ENCODE measurements at places on chromosomes 7 and 10.
A peak's percentile ranks its signal among the peaks of the same experiment; 100 is the strongest.

DNA sequence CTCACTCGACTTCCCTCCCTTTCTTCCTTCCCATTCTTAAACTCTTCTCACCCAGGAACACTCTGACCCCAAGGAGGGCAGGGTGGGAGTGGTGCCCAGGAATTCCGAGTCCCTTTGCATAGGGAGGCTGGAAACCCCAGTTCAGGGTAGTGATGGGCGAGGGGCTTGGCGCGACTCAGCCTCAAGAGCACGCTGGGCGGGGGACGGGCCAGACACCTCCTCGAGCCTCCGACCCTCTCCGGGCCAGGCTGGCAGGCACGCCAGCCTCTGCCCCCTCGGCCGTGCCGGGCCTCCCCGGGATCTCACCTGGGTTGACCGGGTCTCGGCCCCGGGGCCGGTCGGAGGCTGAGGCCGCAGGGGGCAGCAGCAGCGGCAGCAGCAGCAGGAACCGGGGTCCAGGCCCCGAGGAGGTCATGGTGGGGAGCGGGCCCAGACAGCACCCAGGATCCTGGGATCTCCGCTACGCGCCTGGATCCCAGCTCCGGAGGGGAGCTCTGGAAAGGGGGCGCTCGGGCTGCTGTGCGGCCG, 457 bp downstream of the PLOD3 start:
- no peaks in the 10 kb centered on the region for H3K27me3 ChIP-seq
- peak overlapping the region; percentile 87 for H3K27ac ChIP-seq
- H3K4me3 ChIP-seq = peak overlapping the region; percentile 96
- H3K4me1 ChIP-seq = peaks cover 35% of the 10 kb centered on the region
- peaks cover 21% of the 10 kb centered on the region for H3K36me3 ChIP-seq

DNA sequence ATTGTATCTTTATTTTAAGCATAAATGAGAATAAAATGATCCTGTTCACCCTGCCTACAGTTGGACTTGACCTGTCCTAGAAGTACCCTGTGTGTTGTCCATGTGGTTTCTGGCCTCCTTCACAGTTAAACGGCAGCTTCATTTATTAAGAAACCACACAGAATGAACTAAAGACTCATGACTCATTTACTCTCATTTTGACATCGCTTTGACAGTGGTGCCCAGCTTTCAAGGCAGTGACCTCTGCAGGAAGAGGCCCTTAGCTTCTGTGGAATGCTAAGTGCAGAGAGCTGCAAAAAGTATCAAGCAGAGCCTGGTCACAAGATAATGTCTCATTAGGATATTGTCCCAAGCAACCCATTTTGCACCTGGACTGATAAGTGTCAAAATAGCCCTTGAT, 93.4 kb downstream of the AVL9 start:
- peaks cover 42% of the 10 kb centered on the region for H3K4me1 ChIP-seq
- peak; percentile 27 for DNase-seq
- H3K27me3 ChIP-seq = no peaks in the 10 kb centered on the region
- H3K27ac ChIP-seq = peak overlapping the region; percentile 72

GRCh38 chr10:86730227-86730626, 26.2 kb upstream of the BMPR1A start:
- DNase-seq = no peak
- H3K27ac ChIP-seq = no peak overlapping the region
- H3K27me3 ChIP-seq = peaks cover 8% of the 10 kb centered on the region

DNA sequence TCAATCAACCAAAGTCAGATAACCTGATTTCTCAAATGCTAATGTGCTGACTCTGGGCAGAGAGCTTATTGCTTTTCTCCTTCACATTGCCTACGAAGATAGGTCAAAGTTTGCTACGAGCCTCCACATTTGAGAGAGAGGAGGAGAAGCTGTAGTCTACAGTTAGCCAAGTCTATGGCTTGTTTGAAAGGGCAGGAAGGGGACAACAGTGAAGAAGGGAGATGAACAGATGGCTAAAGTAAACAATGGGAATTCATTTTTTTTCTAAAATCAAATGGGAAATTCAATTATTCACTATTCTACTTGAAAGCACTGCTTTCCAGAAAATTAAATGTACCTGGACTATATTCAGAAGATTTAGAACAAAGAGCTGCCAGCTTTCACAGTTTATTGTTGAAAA, 126.7 kb upstream of the C1QL3 start:
- H3K4me1 ChIP-seq = peaks cover 23% of the 10 kb centered on the region
- no peak for DNase-seq
- no peak overlapping the region for H3K4me3 ChIP-seq
- H3K27ac ChIP-seq = no peak overlapping the region

DNA sequence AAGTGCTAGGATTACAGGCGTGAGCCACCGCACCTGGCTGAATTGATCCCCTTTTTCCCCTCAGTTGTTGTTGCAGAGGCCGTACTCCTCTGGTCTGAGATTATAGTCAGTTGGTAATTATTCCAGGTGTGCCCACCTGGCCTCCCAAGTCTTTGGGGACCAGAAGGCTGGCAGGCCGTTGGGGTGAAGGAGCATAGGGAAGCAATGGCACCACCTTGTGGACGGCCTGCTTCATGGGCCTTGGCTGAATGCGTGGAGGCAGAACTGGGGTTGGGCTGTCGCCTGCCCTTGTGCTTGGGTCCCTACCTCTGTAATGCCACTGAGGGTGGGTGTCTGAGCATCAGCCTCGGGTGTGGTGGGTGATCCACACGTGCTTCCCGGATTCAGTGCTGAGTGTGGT, 125.7 kb downstream of the RGS10 start:
- no peaks in the 10 kb centered on the region for H3K27me3 ChIP-seq
- no peak overlapping the region for H3K4me3 ChIP-seq
- H3K27ac ChIP-seq = no peak overlapping the region
- no peaks in the 10 kb centered on the region for H3K36me3 ChIP-seq
- no peaks in the 10 kb centered on the region for H3K4me1 ChIP-seq
- DNase-seq = peak; percentile 77

DNA sequence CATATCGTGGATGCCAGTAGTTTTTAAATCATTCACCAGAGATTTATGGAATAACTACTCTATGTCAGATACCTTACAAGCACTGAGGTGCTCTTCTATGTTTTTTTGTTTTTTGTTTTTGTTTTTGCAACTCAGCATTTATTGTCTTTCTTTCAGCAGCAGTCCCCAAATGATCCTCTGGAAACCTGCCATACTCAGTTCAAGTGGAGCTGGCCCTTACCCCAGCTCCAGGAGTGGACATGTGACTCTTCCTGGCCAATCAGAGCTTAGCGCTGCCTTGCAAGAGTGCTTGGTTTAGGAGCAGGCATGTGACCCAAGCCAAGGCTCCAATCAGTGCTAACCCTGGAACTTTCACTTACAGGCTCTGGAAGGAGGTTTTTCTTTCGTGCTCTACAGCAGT, 356.6 kb upstream of the ZMIZ1 start:
- H3K27ac ChIP-seq = no peak overlapping the region
- no peak overlapping the region for H3K4me3 ChIP-seq
- H3K36me3 ChIP-seq = no peaks in the 10 kb centered on the region
- H3K27me3 ChIP-seq = peaks cover 3% of the 10 kb centered on the region
- H3K4me1 ChIP-seq = no peaks in the 10 kb centered on the region

DNA sequence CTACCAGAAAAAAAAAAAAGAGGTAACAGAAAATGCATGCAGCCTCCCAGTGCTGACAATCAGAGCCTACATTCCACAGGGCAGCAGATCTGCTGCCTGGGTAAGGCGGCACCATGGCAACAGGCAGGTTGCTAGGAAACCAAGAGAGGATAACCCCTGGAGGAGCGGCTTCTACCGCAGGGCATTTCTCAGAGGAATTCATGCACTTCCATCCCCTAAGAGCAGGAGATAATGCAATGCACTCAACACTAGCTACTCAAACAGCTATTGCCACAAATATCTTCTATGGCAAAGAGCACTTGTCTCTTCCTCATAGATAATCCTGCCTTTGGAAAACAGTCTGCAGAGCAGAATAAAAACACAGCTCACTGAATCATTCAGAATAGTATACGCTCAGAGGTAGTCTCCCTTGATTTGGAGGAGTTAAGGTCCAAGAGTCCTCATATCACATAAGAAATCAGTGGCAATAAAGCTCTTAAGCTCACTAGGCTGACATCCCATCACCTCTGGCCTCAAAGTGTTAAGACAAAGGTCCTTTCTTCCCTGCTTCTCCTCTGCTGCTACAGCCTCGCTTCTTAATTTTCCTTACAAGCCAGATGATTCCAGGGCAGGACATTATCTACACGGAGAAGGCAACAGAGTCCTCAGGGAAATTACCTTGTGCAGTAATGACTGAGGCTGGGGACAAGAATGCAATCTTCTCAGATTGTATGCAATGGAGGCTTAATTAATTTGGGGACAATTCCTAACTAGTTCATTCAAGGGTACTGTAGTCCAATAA, 10.7 kb downstream of the PSAP start:
- peaks cover 33% of the 10 kb centered on the region for H3K4me1 ChIP-seq
- no peak overlapping the region for H3K4me3 ChIP-seq
- DNase-seq = no peak
- no peak overlapping the region for H3K27ac ChIP-seq

DNA sequence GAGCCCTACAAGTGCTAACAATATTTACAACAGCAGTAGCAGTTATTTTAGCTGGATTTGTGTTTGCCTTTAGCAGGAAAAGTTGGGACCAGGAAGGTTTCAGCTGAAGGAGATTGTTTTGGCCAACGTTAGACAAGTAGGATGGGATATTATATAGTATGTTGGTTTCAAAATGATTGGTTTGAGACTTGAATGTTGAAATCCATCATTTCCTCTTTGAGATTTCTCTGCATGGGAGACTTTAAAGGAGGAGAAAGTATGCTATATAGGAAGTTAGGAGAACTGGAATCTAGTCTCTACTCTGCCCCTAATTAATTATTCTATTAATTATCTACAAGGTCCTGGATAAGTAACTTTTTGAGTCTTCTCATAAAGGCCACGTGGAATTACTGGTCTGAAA, 263.8 kb downstream of the PTEN start:
- H3K4me3 ChIP-seq = no peak overlapping the region
- peaks cover 2% of the 10 kb centered on the region for H3K27me3 ChIP-seq
- peaks cover 3% of the 10 kb centered on the region for H3K4me1 ChIP-seq
- no peaks in the 10 kb centered on the region for H3K36me3 ChIP-seq

DNA sequence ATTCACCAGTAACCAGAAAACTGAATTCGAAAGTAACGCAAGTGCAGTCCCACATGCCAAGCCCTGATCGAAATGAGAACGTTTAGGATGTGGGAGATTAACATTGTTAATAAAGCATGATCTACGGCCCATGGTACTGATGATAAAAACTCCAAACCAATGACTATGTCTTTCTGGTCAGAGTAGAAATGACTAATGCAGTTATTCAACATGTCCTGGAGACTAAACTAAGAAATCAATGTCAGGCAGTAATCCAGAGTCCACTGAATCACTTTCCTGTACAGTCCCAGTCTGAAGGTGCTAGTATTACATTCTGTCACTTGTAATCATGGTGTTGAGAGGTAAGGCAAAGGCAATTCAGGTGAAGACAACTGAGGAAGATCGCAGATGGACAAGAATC, 14.4 kb downstream of the NPSR1 start:
- no peak overlapping the region for H3K4me3 ChIP-seq
- DNase-seq = no peak
- no peaks in the 10 kb centered on the region for H3K27me3 ChIP-seq
- no peaks in the 10 kb centered on the region for H3K4me1 ChIP-seq
- no peaks in the 10 kb centered on the region for H3K36me3 ChIP-seq
- H3K27ac ChIP-seq = no peak overlapping the region

- H3K36me3 ChIP-seq = no peaks in the 10 kb centered on the region
- DNase-seq = no peak
- H3K4me1 ChIP-seq = no peaks in the 10 kb centered on the region
- peaks cover 17% of the 10 kb centered on the region for H3K27me3 ChIP-seq
- H3K4me3 ChIP-seq = no peak overlapping the region
These were observed 86.1 kb upstream of the PCBD1 start for GRCh38 chr10:70974351-70974901.

DNA sequence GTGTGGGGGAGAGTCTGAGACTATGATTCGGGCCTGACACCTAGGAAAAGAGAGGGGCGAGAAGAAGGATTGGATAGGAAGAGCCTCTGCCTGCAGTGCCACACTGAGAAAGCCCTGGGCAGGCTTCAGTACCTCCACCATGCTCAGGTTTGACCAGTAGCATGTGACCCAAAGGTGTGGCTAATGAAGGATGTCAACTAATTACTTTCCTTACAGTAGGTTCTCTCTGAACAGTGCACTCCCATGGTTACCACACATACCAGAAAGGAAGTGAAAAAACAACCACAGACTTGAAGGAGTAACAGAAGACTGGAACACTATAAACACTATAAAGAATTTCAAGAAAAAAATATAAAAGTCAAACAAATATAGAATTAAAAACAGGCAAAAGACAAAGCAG, 46.2 kb downstream of the SEM1 start:
- H3K27me3 ChIP-seq = no peaks in the 10 kb centered on the region
- H3K4me3 ChIP-seq = no peak overlapping the region
- DNase-seq = no peak
- H3K36me3 ChIP-seq = no peaks in the 10 kb centered on the region
- H3K27ac ChIP-seq = no peak overlapping the region
- peaks cover 9% of the 10 kb centered on the region for H3K4me1 ChIP-seq

- no peaks in the 10 kb centered on the region for H3K36me3 ChIP-seq
- no peak overlapping the region for H3K4me3 ChIP-seq
- peaks cover 28% of the 10 kb centered on the region for H3K27me3 ChIP-seq
- H3K27ac ChIP-seq = no peak overlapping the region
- no peak for DNase-seq
These were observed 39.7 kb downstream of the OAT start for GRCh38 chr10:124378881-124379471.

GRCh38 chr7:36057323-36057722, 95.7 kb upstream of the EEPD1 start:
- DNase-seq = no peak
- H3K27ac ChIP-seq = no peak overlapping the region
- no peaks in the 10 kb centered on the region for H3K36me3 ChIP-seq
- H3K4me3 ChIP-seq = no peak overlapping the region
- peaks cover 14% of the 10 kb centered on the region for H3K27me3 ChIP-seq
- H3K4me1 ChIP-seq = no peaks in the 10 kb centered on the region
